Posterior vena cava (tissue), 2 donors: ENCODE measurements at places on chromosomes 12 and 14. TPM values are rescaled to one million over a fixed set of nuclear protein-coding genes. Genes with fewer than 3 reads are reported as not detected.

Gene MSI1
- total RNA-seq, result 0.28 TPM

Gene CLEC2A
- not detected for total RNA-seq

Gene CLBA1
- total RNA-seq, result 5.6 TPM

Gene TMEM106C
- 29.5 TPM for total RNA-seq
